T-cell (primary cell): ENCODE measurements at places on chromosomes 11 and 22.
A peak's percentile ranks its signal among the peaks of the same experiment; 100 is the strongest.

DNA sequence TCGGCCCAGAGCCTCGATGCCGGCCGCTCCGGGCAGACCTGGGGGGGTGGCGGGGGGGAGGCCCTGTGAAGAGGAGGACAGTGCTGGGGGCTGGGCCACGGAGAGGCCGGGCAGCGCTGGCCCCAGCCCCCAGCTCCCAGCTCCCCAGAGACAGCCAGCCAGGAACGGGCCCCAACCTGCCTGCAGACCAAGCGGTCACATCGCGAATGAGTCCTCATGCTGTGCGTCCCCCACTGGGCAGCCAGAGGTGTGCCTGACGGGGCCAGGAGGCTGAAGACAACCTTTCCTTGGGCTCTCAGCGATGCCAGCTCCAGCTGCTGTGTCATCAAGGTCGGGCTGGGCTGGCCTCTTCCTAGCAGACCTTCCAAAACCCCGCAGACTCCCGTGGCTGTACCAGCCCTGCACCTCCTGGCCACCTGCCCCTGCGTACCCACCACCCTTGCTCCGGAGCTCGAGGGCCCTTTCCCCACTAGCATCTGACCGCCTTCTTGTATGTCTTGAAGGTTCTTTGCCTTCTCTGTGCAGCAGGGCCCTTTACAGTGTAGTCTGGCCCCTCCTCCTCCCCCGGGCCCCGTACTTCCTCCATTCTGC lies 88.4 kb downstream of the CDKN1C start:
- DNase-seq, result no peak

GRCh38 chr11:76609736-76610370 lies 60.7 kb downstream of the LRRC32 start:
- no peak for DNase-seq

DNA sequence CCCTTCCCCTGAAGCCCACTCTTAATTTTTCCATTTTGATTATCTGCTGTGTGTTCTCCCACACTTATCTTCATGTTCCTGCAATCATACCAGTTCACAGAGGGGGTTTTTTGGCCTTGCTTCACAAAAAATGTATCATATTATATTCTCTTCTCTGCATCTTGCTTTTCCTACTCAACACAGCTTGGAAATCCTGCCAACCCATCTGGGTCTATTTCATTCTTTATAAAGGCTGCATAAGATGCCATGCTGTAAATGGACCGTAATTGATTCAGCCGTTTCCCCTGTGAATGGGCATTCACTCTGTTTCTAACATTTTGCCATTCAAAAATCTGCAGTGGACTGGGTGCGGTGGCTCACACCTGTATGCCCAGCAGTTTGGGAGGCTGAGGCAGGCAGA lies 30.5 kb downstream of the CD6 start:
- no peak for DNase-seq

- no peak for DNase-seq
Observed at GRCh38 chr11:117973503-117973860, 12.7 kb upstream of the IL10RA start.

DNA sequence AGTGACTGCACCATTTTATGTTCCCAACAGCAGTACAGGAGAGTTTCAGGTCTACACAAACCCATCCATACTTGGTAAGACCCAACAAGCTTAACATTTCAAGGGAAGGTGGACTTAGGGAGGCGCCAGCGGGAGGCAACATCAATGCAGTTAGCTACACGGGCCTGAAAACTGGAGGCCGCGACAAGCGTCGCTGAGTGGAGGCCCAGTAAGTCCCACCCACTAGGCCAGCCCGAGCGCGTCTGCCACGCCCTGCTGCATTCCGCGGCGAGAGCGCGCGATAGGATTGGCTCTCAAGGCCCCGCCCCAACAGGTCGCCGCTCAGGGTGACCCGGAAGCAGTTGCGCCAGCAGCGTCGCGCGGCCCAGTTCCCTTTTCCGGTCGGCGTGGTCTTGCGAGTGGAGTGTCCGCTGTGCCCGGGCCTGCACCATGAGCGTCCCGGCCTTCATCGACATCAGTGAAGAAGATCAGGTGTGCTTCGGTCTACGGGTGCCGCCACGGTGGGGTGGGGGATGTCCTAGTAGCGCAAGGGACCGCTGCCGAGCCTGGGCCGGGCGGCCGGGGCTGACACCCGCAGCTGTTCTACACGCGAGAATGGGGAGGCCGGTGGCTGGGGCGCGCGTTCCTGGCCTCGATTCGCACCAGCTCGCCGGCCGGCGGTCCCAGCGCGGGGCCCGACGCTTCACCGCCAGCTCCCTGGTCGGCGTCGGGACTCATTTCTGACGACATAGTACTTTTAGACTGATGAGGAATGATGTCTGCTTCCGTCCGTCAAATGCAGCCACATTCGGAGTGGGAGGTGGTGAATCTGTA lies at the start of gene EIF3M:
Gene EIF3M (plus strand): TSS at position 373 of the 813 bp plus-strand sequence. CDS start 57 bp downstream, at position 430.
- DNase-seq, result peak; percentile 95

GRCh38 chr11:11605181-11605580 lies 16.6 kb downstream of the GALNT18 start:
- no peak for DNase-seq

DNA sequence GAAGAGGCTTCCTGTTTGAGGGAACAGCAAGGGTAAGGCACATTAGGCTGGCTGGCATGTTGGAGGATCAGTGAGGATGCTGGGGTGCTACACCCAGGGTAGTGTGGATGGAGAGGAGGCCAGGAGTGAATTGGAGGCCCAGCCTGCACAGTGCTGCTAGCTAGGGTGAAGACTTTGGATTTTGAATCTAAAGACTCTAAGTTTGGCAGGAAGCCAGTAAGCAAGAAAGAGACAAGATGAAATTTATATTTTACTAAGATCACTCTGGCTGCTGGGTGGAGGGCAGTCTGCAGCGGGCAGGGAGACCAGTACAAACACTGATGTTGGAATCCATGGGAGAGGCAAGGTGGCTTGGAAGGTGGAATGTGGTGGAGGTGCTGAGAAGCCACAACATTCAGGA lies 43.6 kb downstream of the TSPAN18 start:
- no peak for DNase-seq

- no peak for DNase-seq
Observed at GRCh38 chr11:121810291-121810690, 305.7 kb downstream of the BLID start.

GRCh38 chr11:43574949-43575912 lies 105.3 kb upstream of the HSD17B12 start:
- no peak for DNase-seq

DNA sequence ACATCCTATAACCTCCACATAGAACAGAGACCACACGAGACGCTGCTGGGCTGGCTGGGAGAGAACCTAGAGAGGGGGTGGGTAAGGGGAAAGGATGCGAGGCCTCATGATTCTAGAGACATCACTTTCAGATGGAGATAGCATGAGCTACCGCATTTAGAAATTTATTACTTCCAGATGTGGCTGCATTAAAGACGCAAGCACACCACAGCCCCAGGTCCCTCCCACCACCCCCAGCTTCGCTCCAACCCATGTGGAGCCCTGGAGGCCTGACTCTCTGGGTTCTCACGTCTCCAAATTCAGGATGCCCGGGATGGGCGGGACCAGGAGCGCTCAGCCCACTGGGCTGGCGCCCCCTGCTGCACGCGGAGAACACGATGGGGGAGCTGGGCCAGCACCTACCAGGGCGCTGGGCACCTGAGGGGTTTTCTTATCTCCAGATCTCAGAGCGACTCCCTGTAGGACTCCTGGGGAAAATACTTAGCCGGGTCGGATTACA lies 13.6 kb downstream of the MRPL21 start:
- DNase-seq, result no peak

- no peak for DNase-seq
Observed at GRCh38 chr11:88288560-88288959, 49.0 kb downstream of the CTSC start.

- DNase-seq, result no peak
Observed at GRCh38 chr11:12952094-12952493, 57.0 kb upstream of the RASSF10 start.

DNA sequence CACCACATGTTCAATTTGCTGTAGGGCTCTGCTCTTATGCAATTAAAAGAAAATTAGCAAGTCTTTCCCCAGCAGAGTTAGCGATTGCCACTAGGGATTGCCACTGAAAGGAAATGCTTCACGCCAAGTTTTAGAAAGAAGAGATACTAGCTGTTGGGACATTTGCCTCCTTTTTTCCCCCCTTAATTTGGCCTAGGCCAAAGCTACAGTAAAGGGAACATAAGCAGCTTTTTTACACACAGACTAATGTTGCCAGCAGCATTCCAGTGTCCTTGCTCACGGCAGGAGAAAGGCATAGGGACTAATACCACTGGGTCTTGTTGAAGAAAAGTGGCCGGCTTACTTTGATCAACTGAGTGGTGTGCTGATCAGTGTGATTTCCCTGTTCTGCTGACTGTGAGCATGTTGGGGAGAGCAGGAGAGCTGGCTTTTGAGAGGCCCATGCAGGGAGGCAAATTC lies 71.2 kb downstream of the PHF21A start:
- DNase-seq, result no peak

DNA sequence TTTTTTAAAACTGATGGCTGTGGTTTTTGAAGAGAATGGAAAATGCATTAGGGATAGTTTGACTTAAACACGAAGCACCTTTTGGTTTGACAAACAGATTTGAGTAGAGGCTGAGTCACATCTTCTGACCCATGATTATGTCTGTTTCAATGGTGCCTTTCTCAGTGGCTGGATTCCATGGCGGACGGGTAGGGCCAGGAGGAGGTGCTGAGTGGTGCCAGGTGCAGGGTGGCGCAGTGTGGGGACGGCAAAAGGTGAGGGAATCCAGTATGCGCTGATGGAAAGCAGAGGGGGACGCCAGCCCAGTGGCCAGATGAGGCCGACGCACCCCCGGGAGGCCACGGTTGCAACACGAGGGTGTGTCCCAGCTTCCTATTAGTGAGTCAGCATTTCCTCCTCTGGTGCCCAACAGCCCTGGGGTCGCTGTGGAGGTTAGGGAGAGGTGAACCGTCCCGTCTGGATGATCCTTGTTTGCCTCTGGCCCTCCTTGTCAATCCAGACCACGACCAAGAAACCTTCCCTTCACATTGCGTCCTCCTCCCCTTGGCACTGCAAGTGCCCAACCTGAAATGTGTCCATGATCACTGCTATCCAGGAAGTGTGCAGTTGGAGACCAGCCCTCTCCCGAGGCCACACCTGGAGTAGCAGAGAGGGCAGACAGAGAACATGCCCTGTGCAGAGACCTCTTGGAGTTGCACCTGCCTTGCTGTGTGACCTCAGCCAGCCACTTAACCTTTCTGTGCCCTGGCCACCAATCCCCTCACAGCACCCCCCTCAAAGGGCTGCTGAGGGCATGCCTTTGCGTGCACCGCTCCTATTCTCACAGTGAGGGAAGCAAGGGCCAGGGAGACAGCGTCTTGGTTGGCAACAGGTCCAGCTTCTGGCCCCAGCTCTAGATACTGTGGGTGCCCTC lies 32.5 kb upstream of the ATXN10 start:
- DNase-seq, result no peak

GRCh38 chr11:11057472-11057854 lies 199.6 kb upstream of the ZBED5 start:
- no peak for DNase-seq

- peak; percentile 16 for DNase-seq
Observed at GRCh38 chr22:41822317-41823057, 10.4 kb upstream of the SREBF2 start.

DNA sequence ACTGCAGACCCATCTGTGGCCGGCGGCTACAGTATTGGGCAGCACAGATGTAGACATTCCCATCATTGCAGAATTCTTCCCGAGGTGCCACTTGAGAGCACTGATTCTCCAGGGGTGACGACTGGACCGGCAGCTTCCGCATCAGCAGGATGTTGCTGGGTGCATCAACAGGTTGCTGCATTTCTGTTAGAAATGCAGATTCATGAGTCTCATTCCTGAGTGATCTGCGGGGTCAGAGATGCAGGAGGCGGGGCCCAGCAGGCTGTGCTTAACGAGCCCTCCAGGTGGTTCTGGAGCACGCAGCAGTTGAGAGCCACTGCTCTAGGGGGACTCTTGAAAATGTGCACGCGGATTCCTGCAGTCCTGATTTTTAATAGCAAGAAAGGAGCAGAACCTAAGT lies 321.8 kb downstream of the TBC1D22A start:
- no peak for DNase-seq

DNA sequence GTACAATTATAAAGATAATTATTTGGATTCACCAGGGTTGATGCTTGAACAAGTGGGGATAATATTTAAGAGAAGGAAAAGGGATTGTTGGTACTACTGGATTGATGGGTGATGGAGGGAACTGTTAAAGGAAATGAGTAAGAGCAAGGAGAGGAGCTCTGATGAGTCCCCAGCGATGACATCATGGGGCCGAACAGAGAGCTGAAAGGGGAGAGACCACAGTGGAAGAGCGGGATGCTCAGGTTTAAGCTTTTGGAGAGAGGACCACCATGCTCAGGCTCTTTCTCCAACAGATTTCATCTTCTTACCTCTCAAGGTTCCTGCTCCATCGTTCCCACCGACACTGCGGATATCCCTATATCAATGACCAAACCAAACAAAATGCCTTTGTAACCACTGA lies 568.7 kb downstream of the ETS1 start:
- DNase-seq, result no peak
